ENCODE measurements at places on chromosomes 4 and X.

DNA sequence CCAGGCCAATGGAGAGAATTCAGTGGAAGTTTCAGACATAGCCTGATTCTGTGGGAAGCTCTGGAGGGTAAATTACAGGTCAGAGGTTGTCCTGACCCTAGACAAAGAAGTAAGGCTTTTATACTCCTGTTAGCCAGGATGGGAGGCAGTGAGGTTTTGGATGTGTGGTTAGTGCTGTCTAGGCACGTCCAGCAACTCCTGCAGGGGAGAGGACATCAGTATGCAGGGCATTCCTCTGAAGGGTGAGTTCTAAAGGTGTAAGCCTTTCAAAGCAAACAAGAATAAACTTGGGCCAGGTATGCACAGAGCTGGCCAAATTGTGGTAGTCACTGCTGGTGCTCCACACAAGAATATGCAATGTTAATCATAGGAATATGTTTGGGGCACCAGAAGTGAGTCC, 562.5 kb downstream of the CCSER1 start:
- no peak for ATAC-seq

DNA sequence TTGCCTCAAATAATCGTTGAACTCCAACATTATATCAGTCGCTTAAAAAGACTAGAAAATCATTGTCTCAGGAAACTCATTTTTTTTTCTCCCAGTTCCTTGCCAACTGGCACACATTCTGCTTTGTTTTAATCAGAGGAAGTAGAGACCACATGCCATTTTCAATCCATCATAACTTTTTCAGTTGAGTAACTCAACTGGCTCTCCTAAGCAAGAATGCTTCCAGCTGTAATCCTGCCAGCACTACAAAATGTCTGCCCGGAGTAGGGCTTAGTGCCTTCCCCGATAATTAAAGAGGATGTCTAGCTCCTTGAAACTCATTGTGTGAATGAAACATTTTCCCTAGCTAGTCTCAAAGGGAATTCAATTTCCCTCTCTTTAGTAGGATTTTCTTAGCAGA, 33.0 kb downstream of the FREM3 start:
- no peak for ATAC-seq

DNA sequence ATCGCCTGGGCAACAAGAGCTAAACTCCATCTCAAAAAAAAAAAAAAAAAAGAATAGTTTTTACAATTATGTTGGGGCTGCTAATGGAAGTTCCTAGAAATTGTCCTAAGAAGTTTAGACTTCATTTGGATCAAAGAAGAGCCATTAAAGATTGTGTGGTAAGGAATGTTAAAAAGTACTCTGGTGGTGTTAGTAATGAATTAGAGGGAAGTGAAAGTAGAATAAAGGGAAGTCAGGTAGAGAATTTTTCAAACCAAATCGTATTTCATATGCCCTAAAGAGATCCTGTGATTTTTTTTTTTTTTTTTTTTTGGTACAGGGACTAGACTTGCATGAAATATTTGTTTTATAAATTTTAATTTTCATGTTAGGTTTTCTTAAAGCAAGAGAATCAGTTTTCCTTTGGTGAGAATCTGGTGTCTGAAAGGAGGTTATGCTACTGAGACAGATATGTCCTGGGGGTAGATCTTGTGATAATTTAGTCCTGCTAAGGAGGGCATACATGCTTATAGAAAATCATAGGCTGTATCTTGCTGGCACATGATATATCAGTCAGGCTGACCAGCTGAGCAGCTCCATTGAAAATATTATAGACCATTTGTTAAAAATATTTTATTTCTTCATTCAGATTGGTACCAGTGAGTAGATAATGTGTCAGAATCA, 10.7 kb downstream of the SEC24B start:
- no peak for ATAC-seq

DNA sequence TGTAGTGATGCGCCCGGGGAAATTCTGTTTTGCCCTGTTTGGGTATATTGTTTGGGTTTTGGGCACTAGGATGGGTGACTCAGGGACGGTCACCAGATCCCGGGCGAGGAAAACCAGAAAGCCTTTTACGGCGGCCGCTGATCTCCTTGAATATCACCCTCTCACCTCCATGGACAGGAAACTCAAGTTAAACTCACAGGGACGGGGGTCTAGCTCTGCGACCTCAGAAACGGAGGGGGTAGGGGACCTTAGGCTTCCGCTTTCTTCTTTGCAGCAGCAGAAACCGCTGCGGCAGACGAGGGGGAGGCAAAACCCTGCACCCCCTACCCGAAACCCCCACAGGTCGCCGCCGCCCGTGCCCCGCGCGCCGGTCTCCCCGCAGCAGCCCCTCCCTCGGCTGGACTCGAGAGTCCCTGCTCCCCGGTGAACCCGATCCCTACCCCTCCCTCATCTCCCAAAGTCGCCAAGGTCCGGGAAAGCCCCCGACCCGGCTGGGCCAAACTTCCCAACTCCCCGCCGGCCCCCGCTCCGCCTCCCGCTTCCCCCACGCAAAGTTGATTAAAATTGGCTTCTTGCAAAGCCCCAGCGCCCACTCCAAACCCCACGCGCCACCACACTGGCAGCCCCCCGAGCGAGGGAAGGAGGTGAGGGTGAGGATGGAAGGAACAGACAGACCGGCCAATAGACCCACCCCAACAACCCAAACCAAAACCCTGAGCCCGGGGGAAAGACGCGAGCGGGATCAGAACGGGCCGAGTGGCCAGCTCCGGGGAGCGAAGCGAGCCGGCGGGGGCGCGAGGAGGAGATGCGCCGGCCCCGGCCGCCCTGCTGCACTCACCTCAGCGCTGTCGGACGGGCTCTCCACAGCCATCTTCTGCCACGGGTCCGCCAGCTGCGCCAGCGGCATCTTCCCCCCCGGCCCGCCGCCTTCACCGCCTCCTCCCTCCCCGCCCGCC, 705 bp downstream of the RPS6KA3 start:
- ATAC-seq, result peak; percentile 54

DNA sequence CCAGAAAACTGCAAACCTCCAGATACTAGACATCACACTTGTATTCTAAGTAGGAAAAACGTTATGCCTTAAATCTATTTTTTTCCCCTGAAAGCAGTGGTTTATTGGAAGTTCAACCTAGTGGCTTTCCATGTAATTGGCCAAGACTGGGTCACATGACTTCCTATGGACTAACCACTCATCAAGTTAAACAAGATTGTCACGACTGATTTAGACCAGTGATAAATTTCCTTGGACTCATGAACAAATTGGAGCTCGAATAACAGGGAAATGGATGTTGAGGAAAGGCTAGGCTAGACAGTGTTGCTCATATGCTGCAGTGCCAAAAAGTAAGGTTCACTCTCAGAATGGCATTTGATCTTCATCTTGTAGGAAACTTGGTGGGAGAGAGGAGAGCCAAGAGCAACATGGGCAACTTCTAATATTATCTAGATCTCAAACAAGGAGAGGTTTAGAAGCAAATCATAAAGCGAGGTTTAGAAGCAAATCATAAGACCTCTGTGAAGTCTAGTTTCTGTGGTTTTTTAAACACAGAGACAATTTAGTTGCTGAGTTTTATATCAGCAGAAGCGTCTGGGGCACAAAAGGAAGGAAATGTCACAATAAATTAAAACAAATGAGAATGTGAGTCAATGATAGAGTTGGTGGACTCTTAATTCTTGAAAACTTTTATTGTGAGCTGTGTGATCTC, 165.6 kb upstream of the BOD1L1 start:
- no peak for ATAC-seq

DNA sequence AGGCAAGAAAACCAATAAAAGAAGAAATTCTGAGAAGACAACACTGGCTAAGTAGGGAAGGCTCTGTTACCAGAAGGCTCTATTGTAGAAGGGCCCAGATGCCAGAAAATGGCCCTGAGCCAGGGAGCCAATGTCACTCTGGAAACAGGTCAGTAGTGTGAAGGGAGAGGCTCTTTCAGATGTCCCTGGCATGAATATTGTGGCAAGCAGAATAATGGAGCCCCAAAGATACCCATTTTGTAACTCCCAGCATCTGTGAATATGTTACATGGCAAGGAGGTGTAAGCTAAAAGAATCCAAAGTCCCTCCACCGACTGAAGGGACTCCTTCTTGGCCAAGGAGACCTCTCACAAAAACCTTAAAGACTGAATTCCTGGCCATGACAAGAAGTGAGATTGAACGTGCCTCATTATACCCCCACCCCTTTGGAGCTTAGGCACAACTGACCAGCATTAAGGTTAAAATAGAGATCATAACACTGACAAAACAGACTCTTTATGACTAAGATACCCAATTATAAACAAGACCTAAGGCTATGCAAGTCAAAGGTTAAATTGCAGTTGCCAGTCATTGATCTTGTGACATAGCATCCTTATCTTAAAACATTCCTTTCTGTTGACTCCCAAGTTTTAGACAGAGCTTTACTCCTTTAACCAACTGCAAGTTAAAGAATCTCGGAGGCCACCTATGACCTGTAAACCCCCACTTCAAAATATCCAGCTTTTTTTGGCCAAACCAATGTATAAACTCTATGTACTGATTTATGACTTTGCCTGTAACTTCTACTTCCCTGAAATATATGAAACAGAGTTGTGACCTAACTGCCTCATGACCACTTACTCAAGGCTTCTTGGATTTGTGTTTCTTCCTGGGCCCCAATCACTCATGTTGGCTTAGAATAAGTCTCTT, 42.2 kb upstream of the SMIM10 start:
- no peak for ATAC-seq

- no peak for ATAC-seq
Measured at GRCh38 chr4:174279433-174280155, 3.9 kb downstream of the FBXO8 start.

GRCh38 chr4:40721730-40722171, 28.0 kb upstream of the NSUN7 start:
- no peak for ATAC-seq

GRCh38 chr4:168655182-168655581, 158.3 kb downstream of the PALLD start:
- ATAC-seq, result no peak

DNA sequence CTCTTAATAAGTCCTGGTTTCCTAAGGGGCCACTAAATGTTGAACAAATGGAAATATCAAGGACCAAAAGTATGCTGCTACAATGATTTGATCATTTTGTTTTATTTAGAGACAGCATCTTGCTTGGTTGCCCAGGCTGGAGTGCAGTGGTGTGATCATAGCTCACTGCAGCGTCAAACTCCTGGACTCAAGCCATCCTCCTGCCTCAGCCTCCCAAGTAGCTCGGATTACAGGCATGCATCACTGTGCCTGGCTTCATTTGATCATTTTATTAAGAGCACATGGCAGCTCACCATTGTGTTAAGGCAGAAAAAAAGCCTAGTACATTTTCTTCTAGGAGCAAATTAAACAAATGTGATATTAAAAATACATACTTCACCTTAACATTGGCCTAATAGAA, 52.7 kb downstream of the DCLK2 start:
- ATAC-seq, result no peak

DNA sequence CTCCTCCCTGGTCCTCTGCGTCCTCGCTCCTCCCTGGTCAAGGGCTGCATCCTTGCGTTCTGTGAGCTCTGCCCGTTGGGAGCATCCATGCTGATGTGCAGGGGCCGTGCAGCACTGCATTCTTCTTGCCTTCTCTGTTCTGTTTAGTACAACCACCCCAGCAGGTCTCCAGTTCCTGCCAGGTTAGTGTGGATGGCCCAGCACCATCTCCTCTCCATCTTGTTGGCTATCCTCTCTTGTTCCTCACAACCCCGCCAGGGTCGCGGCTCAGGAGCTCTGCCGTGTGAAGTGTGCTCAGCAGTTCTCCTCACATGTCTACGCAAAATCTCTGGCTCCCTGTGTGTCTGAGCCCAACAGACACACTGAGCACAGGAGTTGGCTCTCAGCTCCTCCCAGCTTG, 10.4 kb upstream of the MAEA start:
- ATAC-seq, result no peak

GRCh38 chr4:113471146-113471860, 290.2 kb downstream of the CAMK2D start:
- ATAC-seq, result no peak

DNA sequence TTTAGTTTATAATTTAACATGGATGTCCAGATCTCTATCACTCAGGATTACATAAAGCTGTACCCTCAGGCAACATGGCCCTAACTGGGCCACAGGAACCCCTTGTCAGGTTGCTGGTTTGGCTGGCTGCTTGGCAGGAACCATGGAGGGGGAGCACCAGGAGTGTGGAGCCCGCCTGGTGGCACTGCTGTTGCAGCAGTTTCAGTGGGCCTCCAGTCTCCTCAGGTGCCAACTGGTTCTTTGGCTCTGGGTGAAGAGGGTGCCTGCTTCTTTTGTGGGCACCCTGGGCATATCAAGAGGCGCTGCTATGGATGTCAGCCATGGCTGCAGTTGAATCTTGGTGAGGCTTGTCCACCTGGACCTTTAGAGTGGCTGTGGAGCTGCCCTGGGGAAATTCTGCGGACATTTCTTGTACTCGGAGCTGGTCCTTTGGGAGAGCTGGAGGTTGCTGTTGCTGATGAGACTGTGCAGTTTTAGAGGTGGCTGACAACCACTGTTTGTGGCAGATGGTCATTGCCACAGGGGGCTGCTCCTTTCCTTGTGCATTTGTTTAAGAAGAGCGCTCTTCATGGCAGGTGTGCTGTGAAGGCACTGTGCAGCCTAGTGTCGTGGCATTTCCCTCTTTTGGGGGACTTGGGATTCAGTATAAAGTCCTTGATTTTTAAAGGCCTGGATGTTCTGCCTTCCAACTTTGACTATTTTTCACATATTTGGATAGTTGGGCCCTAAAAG, 10.3 kb upstream of the SMIM14 start:
- ATAC-seq, result no peak

Measured in motor neuron (in vitro differentiated cells).